ENCODE measurements at places on chromosomes 4 and X. TPM values are rescaled to one million over a fixed set of nuclear protein-coding genes. Genes with fewer than 3 reads are reported as not detected.
A peak's percentile ranks its signal among the peaks of the same experiment; 100 is the strongest.

Gene ADGRG2
- total RNA-seq, result 0.38 TPM

Gene PCYT1B
- total RNA-seq, result 0.39 TPM

Gene SPANXN3
- total RNA-seq, result not detected

Gene FAM149A
- total RNA-seq, result 16.3 TPM

Gene GAGE2A
- not detected for total RNA-seq

Gene NRK
- total RNA-seq, result 2.4 TPM

Gene GAGE12H
- total RNA-seq, result not detected

Gene ATP1B4
- not detected for total RNA-seq

Gene SLC10A6
- 0.92 TPM for total RNA-seq

Gene ASMT
- not detected for total RNA-seq

Gene SH3D19
- 97.5 TPM for total RNA-seq

- peak; percentile 56 for DNase-seq
These were observed 55.5 kb downstream of the LUZP4 start for GRCh38 chrX:115344885-115345614.

- no peak for DNase-seq
These were observed 175.1 kb upstream of the GRID2 start for GRCh38 chr4:92128676-92129075.

DNA sequence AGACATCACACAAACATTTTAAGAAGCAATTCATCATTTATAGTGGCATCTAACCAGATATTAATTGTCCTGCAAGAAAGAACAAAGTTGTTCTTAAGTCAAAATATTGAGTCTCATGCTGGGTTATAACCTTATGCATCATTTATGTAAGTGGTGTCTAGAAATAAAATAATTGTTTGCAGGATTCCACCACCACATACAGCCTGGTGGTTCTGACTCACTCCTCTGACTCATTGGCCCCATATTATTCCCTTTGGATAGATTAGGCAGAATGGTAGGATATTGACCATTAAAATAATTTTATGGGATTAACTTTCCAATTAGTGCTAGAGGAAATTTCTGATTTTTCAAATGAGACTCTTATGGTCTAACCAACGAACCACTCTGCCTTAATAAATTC, 384.5 kb downstream of the GRXCR1 start:
- no peak for DNase-seq

GRCh38 chr4:67250131-67250896, 295.0 kb downstream of the CENPC start:
- DNase-seq, result no peak

GRCh38 chr4:163866728-163867315, 372.3 kb downstream of the TMA16 start:
- DNase-seq, result no peak

DNA sequence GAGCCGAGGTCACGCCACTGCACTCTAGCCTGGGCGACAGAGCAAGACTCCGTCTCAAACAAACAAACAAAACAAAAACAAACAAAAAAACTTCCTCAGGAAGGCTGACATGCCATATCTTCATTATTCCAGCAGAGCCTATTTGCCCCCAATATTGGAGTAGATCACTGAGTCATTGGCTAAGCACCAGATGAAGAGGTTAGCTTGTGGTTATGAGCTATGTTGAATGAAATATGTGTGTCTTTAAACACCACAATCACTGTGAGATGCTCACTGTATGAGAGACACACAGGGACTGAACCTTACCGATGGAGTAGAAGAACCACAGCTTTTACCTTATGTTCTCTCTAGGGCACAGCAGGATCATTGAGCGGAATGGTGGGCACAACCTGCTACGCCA, 122.1 kb upstream of the EOLA2 start:
- no peak for DNase-seq

- DNase-seq, result no peak
These were observed 120.5 kb upstream of the MAP9 start for GRCh38 chr4:155497306-155497705.

DNA sequence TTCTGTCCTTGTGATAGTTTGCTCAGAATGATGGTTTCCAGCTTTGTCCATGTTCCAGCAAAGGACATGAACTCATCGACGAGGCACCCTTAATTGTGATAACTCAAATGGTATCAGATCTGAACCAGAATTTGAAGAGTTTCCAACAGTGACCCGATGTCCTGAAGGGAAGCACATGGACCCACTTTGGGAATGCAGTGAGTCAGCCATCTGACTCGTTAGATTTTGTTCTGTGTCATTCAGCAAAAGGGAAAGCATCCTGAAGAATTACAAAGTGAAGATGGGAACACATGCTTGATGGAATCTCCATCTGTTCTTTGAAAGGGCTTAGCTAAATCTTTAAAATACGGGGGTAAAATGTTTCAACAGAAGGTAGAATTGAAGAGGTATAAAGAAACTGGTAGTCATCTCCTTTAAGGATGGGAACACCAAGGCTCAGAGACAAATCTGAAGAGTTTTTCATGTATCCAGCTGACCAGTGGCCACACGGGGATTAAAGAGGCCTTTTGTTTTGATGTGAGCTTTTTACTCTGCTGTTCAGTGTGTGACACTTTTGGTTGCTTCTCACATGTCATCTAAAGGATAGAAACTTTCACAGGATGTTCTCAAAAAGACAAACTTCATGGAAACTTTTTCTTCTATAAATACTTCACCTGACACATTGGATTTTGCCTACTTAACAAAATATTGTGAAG, 393.8 kb downstream of the INPP4B start:
- no peak for DNase-seq

GRCh38 chr4:147768113-147768512, 36.2 kb downstream of the ARHGAP10 start:
- no peak for DNase-seq

GRCh38 chrX:104929324-104929723, 291.2 kb downstream of the TEX13A start:
- no peak for DNase-seq

DNA sequence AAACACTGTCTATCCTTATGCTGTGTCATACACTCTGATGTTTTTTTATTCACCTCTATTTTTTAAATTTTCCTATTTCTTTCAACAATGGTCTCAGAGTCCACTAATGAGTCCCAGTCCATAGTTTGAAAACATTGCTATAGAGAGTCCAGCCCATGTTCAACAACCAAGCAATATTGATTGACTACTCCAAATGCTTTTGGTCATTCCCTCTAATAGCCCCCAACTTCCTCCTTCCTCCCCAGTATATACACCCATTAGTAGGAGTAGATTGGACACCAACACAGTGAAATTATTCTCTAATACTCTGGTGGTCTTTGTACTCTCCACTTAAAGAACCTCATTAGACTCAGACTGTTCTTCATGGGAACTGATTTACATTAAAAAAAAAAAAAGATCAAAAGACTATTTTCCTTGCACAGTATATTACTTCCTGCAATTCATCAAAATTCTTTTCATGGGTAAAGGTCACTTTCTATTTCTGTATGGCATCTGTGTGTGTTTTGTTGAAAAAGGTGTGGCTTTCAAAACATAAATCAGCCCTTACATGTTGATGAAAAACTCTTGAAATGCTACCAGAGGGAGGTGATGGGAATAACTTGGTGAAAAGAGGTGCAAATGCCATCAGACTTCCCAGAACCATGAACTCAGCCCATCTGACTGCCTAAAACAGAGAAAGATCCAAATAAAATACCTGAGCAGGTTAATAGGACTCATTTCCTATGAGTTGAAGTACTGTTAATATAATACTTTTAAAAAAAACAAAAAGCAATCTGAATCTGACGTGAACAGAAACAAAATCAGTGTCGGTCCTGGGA, 250.3 kb upstream of the KLF3 start:
- DNase-seq, result no peak

DNA sequence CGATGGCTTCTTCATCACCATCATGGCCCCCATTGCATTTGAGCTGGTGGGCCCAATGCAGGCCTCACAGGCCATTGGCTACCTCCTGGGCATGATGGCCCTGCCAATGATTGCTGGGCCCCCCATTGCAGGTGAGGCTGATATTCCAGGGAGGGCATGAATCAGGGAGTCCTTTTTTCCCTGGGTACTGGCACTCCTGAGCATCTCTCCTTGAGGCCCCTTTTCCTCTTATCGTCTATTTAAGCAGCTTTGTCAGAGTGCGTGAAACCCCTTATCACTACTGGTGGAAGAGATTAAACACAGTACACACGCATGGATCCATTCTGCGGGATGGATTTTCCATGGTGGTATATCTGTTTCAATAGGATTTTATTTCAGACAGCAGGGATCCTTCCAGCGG, 85.1 kb downstream of the RLIM start:
- no peak for DNase-seq

GRCh38 chrX:133804072-133804471, 181.3 kb downstream of the GPC3 start:
- DNase-seq, result no peak

GRCh38 chr4:144820728-144821085, 174.8 kb downstream of the HHIP start:
- DNase-seq, result no peak

DNA sequence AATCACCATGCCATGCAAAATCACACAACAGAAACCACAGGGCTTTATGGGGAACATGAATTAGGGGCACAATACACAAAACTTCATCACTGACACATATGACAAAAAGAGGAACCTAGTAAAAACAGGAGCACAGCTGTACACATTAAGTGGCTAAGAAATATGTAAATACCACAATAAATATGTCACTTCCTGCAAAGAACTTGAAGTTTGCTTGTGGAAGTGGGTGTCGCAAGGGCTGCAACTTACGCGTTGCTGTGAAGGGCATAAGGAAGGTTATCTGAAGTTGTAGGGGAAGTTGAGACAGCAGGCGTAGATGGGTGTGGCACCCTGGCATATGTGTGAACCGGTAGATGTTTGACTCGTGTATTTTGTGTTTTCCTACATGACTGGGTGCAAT, 42.4 kb downstream of the CLCN4 start:
- peak; percentile 62 for DNase-seq

- DNase-seq, result no peak
These were observed 510.9 kb downstream of the ANKRD50 start for GRCh38 chr4:124201636-124202035.

DNA sequence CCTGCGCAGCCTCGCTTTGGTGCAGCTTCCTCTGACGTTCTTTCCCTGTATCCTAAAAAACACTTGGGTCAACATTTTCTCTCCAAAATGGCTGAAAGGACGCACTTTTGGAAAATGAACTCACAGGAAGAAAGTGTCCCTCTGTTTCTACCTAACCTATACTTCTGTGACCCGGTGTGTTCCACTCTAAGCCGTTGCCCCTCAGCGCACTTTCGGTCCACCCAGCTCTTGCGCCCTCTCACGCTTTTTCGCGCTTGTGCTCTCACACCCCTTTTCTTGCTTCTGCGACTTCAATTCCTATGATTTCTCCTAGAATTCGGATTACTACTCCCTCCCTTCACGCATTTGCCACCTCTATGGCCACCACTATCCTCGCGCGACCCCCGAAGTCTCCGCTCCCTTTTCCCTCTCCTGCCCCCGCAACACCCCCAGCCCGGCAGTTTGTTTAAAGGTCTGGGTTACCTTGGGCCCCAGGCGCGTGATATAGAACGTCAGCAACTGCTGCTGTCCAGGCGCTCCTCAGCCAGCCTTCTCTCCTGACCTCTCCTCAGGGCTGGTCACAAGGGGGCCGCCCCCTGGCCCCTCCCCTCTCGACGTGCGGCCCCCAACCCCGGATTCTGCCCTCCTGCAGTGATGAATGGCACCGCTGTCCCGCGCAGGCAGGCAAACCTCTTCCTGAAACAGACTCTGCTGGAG, at the start of gene USP51:
Gene USP51 (minus strand): TSS at position 535 of the 696 bp plus-strand sequence. CDS start 909 bp downstream, outside the sequence.
- DNase-seq, result peak; percentile 44

DNA sequence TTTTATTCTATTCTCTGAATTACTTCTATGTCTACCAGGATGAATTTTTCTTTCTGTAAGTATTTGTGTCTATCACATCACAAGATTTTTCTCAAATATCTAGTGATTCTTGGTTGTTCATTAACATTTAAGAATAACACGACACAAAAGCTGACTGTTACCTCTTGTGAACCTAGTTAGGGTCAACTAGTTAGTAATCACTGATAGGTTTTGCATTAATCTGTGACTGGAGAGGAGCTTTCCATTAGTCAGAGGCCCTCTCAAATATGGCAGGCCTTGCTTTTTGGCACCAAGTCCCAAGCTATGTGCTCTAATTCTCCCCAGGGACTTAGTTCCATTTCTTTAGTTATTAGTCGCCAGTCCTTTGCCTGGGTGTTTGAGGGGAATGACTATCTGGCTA, 259.2 kb downstream of the CFAP299 start:
- DNase-seq, result no peak

DNA sequence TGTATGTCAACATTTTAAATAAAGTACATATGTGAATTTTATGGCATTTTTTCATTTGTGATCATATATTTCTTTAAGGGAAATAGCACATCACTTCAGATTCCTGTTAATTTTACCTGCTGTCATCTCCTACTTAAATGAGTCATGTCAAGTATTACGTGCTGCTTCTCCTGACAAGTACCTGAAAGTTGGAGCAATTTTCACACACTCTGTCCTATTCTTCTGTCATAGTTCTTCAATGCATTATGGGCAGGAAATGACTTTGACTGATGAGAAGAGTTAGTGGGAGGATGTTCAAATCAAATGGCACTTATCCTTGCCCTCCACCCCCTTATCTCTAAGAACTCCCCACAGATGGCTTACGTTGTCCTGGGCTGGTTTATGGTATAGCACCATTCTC, 64.2 kb upstream of the SYTL5 start:
- DNase-seq, result no peak

DNA sequence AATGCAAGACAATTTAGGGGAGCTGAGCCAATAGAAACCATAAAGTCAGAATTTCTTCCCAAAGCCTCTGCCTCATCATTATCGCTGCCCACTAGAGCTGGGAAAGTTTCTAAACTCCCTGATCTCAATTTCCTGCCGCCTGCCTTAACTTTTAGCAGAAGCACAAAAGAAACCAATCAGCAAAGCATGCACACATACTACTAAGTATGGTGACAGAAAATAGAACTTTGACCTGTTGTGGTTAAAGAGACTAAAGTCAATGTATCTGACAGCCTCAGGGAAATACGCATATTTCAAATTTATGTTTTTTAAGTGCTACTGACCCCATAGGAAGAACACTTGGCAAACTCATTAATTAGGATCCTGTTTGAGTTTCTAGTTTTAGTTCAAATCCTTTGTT, 10.1 kb downstream of the STK26 start:
- no peak for DNase-seq

GRCh38 chr4:167785523-167785922, 306.8 kb upstream of the ANXA10 start:
- DNase-seq, result no peak

DNA sequence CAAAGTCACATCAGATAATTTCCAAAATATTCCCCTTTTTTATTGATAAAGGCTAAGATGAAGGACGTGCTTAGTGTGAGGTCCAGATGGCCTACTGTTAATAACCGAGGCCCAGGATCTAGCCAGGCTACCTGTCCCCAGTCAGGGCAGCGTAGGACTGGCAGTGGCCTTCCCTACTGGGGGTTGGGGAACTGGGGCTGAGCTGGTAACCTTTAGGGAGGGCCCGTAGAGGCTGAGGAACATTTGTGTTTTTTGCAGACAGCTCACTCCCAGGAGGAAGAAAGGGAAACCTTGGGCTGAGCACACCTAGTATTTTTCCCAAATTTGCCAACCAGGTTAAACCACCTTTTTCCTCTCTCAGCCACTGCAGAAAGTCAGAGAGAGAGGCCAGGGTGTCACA, 59.1 kb downstream of the KLF3 start:
- DNase-seq, result no peak

Measured in mucosa of descending colon (tissue), 3 donors.